T-helper 2 cell (primary cell): ENCODE measurements at places on chromosomes 12 and 14.

DNA sequence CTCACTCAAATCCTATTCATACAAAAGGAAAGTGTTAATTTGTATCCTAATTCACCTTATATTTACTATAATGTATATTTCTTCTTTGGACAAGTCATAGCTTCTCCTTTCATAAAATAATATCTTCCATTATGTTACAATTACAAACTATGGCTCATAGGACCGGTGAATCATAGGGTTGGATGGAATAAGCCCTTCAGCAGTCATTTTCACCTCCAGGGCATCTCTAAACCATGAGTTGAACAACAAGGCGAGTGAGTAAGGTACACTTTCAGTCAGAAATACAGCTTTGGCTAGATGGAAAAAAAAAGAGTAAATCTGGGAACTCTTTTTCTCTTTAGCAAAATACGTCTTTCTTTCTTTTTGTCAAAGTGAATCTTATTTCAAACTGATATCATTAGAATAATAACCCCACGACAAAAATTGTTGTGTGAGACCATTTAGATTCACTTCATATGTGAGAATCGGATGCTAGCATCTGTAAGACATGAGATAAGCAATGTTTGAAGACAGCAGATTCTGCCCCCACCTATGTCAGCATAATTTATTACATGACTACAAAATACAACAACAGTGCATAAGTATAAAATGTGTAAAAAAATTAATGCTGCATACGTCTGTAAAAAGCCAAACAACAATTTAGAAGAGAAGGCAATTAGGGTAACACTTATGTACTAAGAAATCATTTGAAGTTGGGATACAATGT, 184.4 kb upstream of the SLC38A2 start:
- no peak for DNase-seq

DNA sequence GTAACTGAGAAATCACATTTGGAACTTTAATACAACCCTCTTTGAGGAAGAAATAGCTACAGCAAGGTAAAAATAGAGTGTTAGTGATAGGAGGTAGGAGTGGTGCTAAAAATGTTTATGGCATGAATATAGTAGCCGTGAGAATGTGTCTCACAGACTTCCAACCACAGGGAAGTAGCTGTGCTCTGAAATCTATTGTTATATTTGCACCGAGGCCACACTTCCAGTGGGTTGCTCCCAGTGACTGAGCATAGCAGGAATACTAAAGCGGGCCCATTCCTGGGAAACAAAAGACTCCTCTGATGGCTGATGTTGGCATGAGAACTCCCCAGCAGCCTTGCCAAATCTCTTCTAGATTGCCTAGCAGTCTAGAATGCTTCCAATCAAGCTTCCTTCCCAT, 174.1 kb upstream of the PLXNC1 start:
- DNase-seq, result no peak

- no peak for DNase-seq
Measured at GRCh38 chr12:130970908-130971233, 17.2 kb downstream of the ADGRD1 start.

GRCh38 chr12:122073815-122074214, 4.7 kb upstream of the MLXIP start:
- DNase-seq, result no peak

DNA sequence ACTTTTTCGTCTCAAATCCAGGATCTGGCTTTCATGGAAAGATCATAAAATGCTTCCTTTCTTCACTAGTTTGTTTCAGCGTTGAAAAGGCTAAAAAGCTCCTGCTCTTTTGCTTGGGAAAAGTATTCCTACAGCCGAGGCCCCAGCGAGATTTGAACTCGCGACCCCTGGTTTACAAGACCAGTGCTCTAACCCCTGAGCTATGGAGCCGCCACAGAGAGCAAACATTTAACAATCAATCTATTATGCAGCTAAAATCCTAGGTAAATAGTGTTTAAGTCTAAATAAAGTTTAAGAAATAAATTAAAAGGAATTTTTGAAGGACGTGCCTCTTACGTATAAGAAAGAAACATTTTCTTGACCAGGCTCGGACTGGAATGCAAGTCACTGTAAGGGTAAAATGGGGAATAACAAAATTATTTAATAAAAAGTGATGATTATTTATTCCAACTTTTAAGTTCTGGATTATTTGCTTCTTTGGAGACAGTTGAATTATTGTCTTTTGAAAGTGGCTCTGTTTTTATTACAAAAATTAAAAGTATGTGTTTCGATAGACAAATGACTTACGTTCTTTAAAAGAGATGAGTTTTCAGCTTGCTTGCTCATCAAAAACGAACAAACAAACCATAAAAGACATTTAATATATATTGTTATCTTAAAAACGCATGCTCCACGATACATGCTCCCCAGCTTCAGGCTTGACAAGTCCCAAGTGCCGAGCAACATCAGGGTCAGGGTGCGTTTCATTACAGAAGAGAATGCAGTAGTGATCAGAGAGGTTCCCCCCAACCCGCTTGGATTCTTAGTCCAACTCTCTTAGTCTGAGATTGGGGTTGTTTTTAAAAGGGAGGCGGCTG, 10.2 kb downstream of the OR6S1 start:
- DNase-seq, result peak; percentile 45

DNA sequence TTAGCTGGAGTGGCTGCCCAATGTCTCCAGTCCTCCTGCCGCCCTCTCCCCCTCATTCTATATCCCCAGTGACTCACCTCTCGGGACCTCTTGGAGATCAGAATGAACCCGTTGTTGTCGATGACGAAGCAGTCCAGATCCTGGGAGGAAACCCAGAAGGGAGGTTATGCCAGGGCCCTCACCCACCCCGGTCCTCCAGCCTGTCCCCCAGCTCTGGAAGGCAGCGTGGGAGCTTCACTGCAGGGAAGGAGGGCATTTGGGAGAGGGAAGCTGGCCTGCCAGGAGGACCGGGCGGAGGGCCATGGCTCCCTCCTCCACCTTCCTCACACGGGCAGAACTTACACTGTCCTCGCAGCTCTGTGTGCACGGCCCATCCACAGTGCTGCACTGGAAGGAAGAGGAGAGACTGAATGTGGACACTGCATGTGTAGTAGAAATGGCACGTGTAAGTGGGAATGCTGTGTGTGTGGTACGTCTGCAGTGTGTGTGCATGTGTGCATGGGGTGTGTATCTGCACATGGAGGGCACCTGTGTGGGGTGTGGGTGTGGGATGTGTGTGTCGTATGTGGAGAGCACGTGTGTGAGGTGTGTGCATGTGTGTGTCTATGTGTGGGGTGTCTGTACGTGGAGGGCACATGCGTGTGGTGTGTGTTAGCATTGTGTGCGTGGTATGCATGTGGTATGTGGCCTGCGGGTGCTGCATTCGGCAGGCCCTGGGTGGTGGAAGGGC, 10.0 kb upstream of the LRTM2 start:
- no peak for DNase-seq

- DNase-seq, result no peak
Measured at GRCh38 chr14:99402950-99403349, 77.7 kb downstream of the SETD3 start.

DNA sequence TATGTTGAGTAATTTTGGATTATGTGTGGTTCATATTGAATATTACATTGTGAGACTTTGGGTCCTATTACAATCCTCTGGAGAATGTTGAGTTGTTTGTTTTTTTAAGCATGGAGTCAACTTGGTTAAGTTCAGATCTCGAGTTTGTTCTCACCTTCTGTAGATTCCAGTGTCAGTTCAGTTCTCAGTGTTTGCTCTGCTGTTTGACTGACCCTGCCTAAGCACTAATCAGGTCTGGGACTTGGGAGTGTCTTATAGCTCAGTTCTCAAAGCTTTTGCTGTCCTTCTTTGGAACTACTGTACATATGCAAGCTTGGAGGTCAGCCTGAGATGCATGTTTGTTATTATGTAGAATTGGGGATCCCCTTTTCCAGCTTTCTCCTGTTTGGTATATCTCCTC, 63.1 kb downstream of the DIP2B start:
- DNase-seq, result no peak

DNA sequence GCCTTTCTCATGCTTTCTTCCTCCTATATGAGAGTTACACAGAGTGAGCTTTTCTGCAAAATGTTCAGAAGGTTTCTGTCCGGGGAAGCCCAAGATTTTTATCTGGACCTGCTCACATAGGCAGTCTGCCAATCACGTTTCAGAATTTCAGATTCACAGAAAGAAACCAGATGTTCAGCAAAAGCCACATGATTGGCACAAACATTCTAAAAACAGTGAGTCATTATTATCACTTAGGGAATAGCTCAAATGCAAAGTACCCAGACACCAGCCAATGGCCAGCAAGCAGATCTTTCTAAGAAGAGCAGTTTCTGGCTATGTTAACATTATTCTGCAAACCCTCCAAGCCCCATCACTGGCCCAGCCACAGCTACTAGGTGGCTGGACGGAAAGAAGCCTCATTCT, 1558.5 kb upstream of the TMEM132C start:
- no peak for DNase-seq

DNA sequence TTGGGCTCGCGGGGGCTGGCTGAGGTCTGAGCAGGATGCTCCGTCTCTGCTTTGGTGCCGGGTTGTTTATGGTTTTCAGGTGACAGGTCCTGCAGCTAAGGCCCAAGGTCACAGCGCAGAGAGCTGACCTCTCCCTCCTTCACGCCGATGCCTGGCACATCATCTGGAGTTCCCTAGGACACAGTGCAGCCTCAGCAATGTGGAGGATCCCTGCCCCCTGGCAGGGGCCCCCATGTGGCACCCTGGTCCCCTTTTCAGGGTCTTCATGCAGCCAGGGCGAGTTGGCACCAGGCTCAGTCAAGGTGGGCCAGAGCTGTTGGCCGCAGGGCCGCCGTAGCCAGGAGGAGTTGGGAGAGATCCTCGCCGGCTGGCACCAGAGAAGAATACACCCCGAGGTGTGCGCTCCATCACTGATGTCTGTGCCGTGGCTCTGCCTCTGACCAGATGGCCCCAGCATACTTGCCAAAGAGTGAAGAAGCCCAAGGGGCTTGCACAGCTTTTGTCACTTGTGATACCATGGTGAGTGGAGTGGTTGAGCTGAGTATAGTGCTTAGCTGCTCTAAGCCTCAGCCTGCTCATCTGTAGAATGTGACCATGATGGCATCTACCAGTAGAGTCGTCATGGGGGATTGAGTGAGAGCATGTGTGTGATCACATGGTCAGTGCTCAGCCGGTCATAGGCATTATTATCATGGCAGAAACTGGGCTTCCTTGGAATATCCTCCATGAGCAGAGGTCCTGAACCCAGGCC, 11.0 kb downstream of the TPCN1 start:
- DNase-seq, result no peak

- no peak for DNase-seq
Measured at GRCh38 chr12:96094201-96094600, 58.8 kb upstream of the LTA4H start.

DNA sequence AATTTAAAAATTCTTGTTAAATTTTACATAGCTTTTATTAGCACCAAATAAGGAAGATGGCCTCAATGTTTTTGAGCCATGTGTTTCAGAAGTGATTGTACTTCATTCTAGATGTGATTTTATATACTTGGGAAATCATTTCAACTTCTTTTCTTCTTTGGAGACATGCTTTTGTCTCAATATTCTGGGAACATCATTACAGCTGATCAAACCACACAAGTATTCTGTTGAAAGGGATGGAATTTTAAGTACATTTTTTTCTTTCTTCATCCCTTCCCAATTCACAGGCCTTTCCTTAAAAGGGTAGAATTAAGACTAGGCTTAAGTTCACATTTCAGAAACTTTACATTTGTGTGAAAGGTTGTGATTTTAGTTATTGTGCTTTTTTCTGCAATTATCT, 66.4 kb downstream of the PAPOLA start:
- no peak for DNase-seq

DNA sequence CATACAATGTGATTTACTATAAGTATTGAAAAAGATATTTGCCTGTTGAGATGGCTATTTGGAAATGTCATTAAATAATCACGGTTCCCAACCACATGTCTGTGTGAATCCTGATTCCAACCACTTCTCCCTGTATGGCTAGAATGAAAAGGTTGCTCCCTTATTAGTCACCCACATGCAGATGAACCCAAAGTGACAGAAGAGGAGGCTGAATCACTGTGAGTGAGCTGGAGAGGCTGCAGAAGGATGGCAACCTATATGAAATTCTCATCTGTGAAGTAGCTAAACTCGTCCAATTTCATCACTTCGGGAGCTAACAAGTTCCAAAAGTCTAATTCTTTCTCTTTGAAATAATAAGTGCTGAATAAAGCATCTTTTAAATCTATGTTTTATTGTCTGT, 300.5 kb downstream of the PRKD1 start:
- DNase-seq, result no peak

DNA sequence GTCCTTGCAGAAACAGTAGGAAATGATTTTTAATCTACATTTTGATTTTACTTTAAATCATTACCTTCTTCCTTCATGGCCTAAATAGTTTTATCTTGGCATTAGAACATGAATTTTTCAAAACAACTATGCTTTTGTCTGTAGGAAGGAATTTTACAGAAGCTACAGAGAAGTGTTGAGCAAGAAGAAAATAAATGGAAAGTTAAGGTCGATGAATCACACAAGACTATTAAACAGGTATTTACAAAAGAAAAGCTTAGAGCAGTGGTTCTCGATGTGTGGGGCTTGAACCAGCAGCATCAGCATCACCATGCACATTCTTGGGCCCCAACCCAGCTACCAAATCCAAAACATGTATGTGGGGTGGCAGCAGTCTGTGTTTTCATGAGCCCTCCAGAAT, 91.6 kb downstream of the KTN1 start:
- no peak for DNase-seq

DNA sequence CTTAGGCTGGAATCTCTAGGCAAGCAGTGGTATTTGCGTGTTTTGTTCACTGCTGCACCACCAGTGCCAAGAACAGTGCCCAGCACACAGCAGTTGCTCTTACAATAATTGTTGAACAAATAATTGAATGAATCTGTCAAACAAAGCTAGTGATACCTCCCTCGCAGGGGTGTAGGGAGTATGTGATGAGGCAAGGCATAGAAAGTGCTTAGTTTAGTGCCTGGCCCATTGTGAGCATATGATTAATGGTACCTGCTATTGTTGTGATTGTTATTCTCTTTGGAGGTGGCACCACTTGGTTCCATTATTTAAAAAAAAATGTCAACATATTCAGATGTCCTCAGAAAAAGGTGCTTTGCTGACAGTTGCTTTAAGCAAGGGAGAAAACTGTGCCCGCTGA, 210.1 kb upstream of the TBX3 start:
- DNase-seq, result no peak

GRCh38 chr14:84535484-84535883, 994.5 kb upstream of the FLRT2 start:
- DNase-seq, result no peak

GRCh38 chr12:39426636-39427240, 16.2 kb downstream of the KIF21A start:
- DNase-seq, result no peak

GRCh38 chr14:71688576-71688975, 243.7 kb upstream of the RGS6 start:
- DNase-seq, result no peak

GRCh38 chr12:31594681-31595080, 3.7 kb upstream of the DENND5B start:
- no peak for DNase-seq
